ENCODE measurements at places on chromosomes 16 and 17.
A peak's percentile ranks its signal among the peaks of the same experiment; 100 is the strongest.

DNA sequence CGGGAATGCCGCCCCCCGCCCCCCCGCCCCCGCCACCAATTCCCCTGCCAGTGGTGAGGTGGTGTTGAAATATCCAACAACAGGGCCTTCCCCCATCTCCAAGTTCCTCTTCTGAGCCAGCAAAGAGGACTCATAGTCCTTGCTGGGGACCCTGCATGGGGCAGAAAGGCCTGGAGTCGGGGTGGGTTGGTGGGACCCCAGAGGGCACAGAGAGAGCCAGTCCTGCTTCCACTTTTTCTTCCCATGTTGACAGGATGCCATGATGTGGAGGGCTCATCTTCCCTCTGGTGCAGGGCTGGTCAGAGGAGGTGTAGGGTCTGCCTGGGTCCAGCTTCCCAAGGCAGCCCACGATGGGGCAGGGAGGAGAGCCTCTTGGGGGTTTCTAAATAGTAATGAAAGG, 49.0 kb upstream of the PIK3R6 start:
- no peaks in the 10 kb centered on the region for H3K4me1 ChIP-seq
- no peaks in the 10 kb centered on the region for H3K36me3 ChIP-seq
- no peak for DNase-seq

- H3K36me3 ChIP-seq = no peaks in the 10 kb centered on the region
- H3K4me1 ChIP-seq = peaks cover 8% of the 10 kb centered on the region
- H3K4me3 ChIP-seq = no peak overlapping the region
- peak overlapping the region; percentile 13 for H3K27ac ChIP-seq
- no peaks in the 10 kb centered on the region for H3K27me3 ChIP-seq
- DNase-seq = no peak
These were observed 33.8 kb upstream of the GHDC start for GRCh38 chr17:42227849-42228700.

DNA sequence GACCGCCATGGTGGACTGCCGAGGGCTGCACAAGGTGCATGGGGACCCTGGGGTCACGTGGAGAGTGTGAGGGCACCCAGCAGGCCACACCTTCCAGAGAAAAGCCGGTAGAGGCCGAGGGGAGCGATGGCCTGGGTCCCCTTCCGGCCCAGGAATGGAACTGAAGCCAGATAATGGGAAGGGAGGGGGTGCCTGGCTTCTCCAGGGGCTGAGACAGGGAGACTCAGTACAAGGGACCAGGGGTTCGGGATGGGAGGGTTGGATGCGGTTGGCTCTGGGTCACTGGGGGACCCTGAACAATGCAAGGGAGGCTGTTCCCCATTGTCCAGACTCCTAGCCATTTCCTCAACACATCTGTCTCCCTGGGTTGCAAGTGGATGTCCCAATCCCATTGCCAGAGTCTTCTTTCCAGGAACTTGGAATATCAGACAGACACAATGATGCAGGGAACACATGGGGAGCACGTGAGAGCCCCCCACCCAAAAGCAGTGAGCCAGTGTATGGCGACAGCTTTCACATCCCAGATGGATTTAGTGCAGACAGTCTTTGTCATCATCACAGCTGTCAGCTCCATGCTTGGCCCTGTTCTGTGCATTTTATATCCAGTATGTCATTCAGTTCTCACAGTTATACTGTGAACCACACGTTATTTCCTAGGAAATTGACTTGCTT, 23.6 kb upstream of the DNAI2 start:
- peaks cover 11% of the 10 kb centered on the region for H3K36me3 ChIP-seq
- no peak overlapping the region for H3K27ac ChIP-seq
- H3K4me3 ChIP-seq = no peak overlapping the region
- H3K27me3 ChIP-seq = no peaks in the 10 kb centered on the region
- no peaks in the 10 kb centered on the region for H3K4me1 ChIP-seq
- no peak for DNase-seq

DNA sequence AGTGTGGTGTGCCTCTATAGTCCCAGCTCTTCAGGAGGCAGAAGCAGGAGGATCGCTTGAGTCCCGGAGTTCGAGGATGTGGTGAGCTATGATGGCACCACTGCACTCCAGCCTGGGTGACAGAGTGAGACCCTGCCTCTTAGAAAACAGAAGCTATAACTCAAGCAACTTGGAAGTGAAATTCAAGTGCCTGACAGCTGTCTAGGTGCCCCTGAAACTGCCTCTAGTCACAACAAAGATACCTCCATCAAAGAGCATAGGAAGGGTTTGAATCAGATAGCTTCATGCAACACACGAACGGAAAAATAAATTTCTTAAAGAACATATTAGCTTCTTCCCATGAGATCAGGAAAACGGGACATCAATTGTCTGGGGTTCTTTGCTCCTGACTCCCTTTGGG, 860 bp upstream of the PLCG2 start:
- H3K27me3 ChIP-seq = no peaks in the 10 kb centered on the region
- H3K27ac ChIP-seq = no peak overlapping the region
- H3K4me1 ChIP-seq = peaks cover 21% of the 10 kb centered on the region
- no peak for DNase-seq

DNA sequence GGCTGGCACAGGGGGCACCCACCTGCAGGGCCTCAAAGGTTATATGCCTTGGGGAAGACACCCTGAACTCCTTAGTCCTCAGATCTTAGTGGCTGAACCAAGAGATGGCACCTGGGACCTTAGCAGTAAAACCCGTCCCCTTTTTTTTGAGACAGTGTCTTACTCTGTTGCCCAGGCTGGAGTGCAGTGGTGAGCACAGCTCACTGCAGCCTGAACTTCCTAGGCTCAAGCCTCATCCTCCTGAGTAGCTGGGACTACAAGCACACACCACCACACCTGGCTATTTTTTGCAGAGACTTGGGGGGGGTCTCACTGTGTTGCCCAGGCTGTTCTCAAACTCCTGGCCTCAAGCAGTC, 237.2 kb downstream of the MRTFB start:
- peak overlapping the region; percentile 77 for H3K27ac ChIP-seq
- peaks cover 36% of the 10 kb centered on the region for H3K4me1 ChIP-seq
- H3K27me3 ChIP-seq = no peaks in the 10 kb centered on the region
- H3K4me3 ChIP-seq = no peak overlapping the region

- no peaks in the 10 kb centered on the region for H3K36me3 ChIP-seq
- peak; percentile 26 for DNase-seq
- H3K4me1 ChIP-seq = peaks cover 22% of the 10 kb centered on the region
- H3K27ac ChIP-seq = peak overlapping the region; percentile 65
- H3K4me3 ChIP-seq = peak overlapping the region; percentile 57
These were observed 13.7 kb upstream of the CNGB1 start for GRCh38 chr16:57984443-57985203.

- no peaks in the 10 kb centered on the region for H3K36me3 ChIP-seq
- no peak overlapping the region for H3K27ac ChIP-seq
- H3K4me1 ChIP-seq = no peaks in the 10 kb centered on the region
These were observed 347.2 kb downstream of the SLC39A11 start for GRCh38 chr17:72745241-72745640.

DNA sequence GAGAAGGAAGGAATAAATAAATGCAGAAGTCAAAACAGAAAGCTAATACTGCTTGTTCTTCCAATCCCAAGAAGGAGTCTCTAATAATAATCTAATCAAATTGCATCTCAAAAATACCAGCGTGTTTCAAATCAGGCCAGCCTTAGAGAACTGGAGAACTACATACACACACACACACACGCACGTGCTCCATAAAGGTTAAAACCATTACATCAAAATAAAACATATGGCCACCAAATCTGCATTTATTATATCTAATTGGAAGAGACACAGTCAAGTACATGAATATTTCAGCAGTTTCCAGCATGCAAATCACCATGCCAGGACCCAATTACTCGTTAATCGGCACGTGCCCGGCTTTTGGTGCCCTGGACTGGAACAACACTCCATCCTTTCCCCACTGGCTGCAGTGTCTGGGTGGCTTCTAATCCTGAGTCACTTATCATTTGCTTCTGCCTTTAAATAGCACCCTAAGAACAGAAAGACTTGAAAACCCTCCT, 20.4 kb upstream of the KDM8 start:
- no peak for DNase-seq
- H3K27me3 ChIP-seq = no peaks in the 10 kb centered on the region
- no peak overlapping the region for H3K27ac ChIP-seq
- H3K4me1 ChIP-seq = no peaks in the 10 kb centered on the region

DNA sequence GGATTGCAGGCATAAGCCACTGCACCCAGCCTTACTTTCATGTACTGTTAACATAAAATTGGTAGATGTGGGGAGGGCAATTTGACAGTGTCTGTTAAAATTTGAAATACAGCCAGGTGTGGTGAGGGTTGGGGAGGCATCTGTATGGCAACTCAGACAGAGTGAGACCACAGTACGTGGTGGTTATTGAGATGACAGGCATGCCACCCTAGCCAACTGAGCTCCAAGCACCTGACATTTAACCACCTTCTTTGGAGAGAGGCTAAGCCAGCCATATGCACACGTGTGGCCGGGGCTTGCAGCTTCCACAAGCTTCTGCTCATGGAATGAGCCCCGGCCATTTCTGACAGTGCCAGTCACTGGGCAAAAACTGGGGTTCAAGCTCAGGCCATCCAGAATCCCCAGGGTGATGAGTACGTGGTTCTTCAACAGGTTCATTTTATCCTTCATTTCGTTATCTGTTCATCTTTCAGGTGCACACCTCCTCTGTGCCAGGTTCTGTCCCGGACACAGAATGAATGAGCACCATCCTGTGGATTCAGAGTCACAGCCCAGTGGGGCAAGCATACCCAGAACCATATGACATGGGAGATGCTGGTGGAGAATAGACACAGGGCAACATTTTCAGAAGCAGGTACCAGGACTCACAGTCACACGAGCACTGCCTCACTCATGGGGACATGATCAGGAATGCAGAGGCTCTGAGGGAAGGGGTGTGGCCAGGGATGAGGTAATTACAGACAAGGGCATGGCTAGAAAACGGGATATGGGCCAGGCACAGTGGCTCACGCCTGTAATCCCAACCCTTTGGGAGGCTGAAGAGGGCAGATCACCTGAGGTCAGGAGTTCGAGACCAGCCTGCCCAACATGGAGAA, 36.2 kb downstream of the C16orf82 start:
- DNase-seq = no peak
- H3K27ac ChIP-seq = no peak overlapping the region
- no peaks in the 10 kb centered on the region for H3K4me1 ChIP-seq

GRCh38 chr17:49696233-49696761, 11.5 kb downstream of the SLC35B1 start:
- H3K27ac ChIP-seq = no peak overlapping the region
- H3K4me1 ChIP-seq = peaks cover 30% of the 10 kb centered on the region
- no peaks in the 10 kb centered on the region for H3K27me3 ChIP-seq
- H3K4me3 ChIP-seq = no peak overlapping the region

DNA sequence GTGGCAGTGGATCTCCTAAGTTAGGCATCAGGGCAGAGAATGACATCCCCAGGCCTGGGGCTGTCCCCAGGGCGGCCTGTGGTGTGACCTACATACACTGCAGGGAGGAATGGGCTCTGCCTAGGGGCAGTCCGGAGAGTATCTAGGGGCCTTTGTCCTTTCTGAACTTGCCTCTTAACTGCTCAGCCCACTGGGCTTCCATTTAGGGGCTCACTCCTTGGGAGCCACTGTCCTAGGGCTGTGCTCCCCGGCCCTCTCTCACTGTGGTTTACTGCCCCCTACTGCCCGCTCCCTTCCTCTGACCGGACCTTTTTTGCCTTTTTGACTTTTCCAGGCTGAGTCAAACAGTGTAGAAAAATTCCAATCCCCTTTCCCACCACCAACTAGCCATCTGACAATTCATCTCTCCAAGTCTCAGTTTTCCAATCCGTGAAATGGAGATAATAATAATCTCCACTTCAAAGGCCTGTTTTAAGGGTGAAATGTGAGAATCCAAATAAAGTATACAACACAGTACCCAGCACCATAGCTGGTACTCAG, 66.8 kb downstream of the DNAH3 start:
- no peaks in the 10 kb centered on the region for H3K27me3 ChIP-seq
- no peaks in the 10 kb centered on the region for H3K36me3 ChIP-seq
- no peak for DNase-seq
- H3K4me1 ChIP-seq = no peaks in the 10 kb centered on the region
- no peak overlapping the region for H3K4me3 ChIP-seq

- H3K36me3 ChIP-seq = no peaks in the 10 kb centered on the region
- no peaks in the 10 kb centered on the region for H3K4me1 ChIP-seq
- DNase-seq = no peak
- no peaks in the 10 kb centered on the region for H3K27me3 ChIP-seq
- H3K4me3 ChIP-seq = no peak overlapping the region
These were observed 193.6 kb downstream of the CDH8 start for GRCh38 chr16:61842666-61843065.

- no peaks in the 10 kb centered on the region for H3K36me3 ChIP-seq
- H3K4me1 ChIP-seq = peaks cover 90% of the 10 kb centered on the region
- peaks cover 31% of the 10 kb centered on the region for H3K27me3 ChIP-seq
- peak overlapping the region; percentile 36 for H3K4me3 ChIP-seq
- H3K27ac ChIP-seq = peak overlapping the region; percentile 99
These were observed 1.2 kb upstream of the CBX4 start for GRCh38 chr17:79840269-79840988.

- H3K27ac ChIP-seq = no peak overlapping the region
- no peak for DNase-seq
- H3K27me3 ChIP-seq = no peaks in the 10 kb centered on the region
- H3K36me3 ChIP-seq = no peaks in the 10 kb centered on the region
These were observed 74.7 kb downstream of the CDH13 start for GRCh38 chr16:82701442-82701955.

GRCh38 chr17:60089096-60089806, 10.5 kb upstream of the HEATR6 start:
- no peak for DNase-seq
- H3K36me3 ChIP-seq = no peaks in the 10 kb centered on the region
- H3K4me3 ChIP-seq = no peak overlapping the region
- H3K27me3 ChIP-seq = no peaks in the 10 kb centered on the region

DNA sequence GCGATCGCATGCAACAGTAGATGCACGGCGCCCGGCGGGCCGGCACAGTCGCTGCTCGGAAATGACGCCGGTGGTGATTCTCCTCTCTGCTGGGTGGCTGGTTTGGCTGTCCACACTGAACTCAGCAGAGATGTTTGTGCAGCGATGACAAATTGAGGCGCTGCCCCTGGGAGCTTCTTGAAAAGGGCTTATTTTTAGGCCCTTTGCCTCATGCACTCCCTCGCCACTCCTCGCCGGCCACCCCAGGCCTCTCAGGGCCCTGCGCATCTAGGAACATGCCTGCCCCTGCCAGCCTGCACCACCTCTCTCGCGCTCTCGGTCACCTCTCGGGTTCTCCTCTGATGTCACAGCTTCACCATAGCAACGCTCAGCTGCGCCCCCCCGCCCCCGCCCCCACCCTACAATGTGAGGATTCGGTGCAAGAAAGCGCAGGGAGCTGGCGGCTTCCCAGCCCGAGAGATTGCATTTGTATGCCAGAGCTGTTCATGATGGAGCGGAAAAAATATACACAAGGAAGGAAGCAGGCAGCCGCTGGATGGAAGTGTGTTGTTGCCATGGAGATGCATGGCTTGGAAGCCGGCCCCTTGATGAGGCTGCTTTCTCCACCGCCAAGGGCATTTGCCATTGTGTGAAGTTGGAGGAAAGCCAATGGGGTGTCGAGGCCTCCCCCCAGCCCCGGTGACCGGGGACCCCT, 81.3 kb upstream of the PLCG2 start:
- peaks cover 15% of the 10 kb centered on the region for H3K36me3 ChIP-seq
- H3K4me3 ChIP-seq = no peak overlapping the region
- peaks cover 49% of the 10 kb centered on the region for H3K4me1 ChIP-seq
- peak overlapping the region; percentile 60 for H3K27ac ChIP-seq

GRCh38 chr17:57567251-57567650, 177.8 kb downstream of the CCDC182 start:
- H3K36me3 ChIP-seq = no peaks in the 10 kb centered on the region
- H3K4me1 ChIP-seq = peaks cover 20% of the 10 kb centered on the region
- no peak overlapping the region for H3K27ac ChIP-seq
- H3K4me3 ChIP-seq = no peak overlapping the region
- no peaks in the 10 kb centered on the region for H3K27me3 ChIP-seq

- no peak for DNase-seq
- H3K27ac ChIP-seq = peak within 1 kb of the TSS; percentile 81
- H3K36me3 ChIP-seq = no peaks in the 10 kb centered on the region
- peaks cover 52% of the 10 kb centered on the region for H3K4me1 ChIP-seq
These were observed at the start of gene CCL2 for GRCh38 chr17:34254651-34255380. Gene CCL2 (plus strand): TSS chr17:34255285. CDS start chr17:34255350, 65 bp downstream.

All from esophagus squamous epithelium (tissue), 5 donors.